ENCODE measurements at places on chromosomes 13 and 19.

DNA sequence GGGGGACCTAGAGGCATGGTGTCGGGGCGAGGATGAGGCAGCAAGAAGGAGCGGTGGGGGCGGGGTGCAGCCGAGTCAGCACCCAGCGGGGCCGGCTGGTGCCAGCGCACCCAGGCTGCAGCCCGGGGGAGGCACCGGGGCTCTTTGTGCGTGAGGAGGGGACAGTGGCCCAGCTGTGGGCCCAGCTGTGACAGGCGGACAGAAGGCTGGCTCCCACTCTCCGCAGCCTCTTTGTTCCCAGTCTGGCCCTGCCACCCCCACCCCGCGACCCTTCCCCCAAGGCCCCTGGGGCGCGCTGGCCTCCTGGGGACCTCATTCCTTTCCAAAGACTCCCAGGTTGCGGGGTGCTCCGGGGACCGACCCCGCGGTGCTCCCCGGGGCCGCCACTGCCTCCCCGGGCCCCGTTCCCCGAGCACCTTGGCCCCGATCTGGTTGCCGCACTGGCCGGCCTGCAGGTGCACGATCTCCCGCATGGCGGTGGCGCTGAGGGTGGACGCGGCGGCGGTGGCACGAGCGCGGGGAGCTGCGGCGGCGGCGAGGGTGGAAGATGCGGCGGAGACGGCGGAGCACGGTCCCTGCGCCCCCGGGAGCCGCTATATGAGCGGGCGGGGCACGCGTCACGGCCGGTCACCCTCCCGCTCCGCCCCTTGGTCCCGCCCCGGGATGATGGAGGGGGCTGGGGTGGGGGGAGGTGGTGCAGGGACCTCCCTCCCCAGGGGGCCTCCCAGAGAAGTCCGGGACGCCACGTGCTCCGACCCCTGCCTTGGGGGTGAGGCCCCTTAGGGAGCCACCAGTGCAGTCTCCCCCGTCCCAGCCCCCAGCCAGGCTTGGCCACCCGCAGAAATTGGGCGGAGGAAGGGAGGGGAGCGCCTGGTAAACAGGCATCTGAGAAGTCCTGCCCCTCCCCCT is at the start of gene TUBB4A:
TUBB4A (minus strand) TSS at position 570 of the 909 bp plus-strand sequence; CDS start at position 473, 97 bp downstream.
- DNase-seq: no peak

DNA sequence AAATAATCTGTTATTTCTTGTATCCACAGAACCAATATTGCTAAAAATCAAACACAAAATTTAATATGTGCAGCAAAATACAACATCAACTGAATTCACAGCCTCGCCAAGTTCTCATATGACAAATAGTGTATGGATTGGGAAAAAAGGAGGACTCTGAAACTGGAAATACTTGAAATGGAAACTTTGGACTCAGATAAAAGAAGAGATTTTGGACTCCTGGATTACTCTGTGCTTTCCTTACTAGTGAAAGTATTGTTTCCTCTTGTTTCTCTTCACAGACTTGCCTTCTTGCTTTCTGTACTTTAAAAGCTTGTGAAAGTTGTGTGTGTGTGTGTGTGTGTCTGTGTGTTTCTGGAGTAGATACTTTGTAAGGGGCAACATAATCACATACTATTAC is 1596.3 kb downstream of the PCDH9 start:
- no peak for DNase-seq

- DNase-seq: no peak
Measured at GRCh38 chr13:109213714-109214113, 572.7 kb downstream of the IRS2 start.

GRCh38 chr13:79648191-79648590 is 167.2 kb downstream of the NDFIP2 start:
- DNase-seq: no peak

- no peak for DNase-seq
Measured at GRCh38 chr13:75769141-75769905, 133.2 kb downstream of the LMO7 start.

DNA sequence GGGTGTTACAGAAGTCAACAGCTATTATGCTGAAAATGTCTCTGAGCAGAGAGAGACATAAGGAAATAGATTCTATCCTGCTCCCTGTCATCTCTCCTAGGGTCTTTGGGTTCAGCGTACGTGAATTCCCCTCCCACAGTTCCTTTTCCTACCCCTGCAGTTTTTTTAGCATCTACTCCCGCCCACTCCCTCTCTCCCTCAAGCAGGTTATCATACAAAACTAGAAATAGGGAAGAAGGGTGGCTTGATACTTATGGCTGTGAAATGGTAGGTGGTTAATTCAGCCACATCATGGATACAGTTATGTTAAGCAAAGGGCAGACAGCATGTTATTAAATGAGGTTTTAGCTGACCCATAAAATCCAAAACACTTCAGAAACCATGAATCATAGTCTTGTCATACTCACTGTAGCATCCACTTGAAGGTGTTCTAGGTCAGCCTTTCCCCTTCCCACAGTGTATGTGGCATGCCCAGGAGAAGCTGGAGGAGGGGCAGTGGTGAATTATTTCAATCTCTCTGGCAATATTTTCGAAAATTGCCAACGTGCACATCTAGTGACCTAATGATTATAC is 236.8 kb upstream of the SERP2 start:
- DNase-seq: no peak

DNA sequence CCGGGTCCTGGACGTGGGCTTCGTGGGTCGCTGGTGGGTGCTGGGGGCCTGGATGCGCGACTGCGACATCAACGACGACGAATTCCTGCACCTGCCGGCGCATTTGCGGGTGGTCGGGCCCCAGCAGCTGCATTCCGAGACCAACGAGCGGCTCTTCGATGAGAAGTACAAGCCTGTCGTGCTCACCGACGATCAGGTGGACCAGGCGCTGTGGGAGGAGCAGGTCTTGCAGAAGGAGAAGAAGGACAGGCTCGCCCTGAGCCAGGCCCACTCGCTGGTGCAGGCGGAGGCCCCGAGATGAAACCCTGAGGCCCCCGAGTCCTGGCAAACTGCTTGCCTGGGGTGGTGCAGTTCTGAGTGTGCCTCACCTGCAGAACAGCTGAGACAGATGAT is 787 bp downstream of the TIMM29 start:
- DNase-seq: no peak

DNA sequence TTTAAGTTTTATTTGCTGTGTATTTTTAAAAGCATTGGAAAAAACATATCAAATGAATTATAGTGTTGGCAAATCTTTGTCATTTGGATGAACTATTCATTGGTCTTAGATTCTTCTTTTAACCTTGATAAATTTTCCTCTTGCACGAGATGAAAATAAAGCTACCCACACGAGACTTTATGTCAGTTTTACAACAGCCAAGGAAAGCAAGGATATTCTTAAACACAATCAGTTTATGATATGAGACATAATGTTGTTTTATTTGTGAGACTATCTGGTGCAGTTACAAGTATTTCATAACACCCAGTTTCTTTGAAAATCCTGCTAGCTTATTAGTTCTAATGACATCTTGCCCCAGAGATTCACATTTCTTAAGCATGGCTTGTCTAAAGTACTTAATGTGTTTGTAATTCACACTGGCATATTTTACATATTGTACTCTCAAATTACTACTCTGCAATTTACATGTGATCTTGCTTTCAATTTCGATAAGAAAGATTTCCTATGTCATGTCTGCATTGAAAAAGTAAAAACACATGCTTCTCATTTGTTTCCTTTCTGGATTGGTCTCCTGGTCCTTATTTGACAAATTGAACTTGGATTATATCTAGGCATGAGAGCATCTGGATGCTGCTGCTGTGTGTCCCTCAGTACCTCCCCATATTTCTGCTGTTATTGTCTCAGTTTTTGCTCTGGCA is 955.5 kb upstream of the PCDH9 start:
- DNase-seq: no peak

DNA sequence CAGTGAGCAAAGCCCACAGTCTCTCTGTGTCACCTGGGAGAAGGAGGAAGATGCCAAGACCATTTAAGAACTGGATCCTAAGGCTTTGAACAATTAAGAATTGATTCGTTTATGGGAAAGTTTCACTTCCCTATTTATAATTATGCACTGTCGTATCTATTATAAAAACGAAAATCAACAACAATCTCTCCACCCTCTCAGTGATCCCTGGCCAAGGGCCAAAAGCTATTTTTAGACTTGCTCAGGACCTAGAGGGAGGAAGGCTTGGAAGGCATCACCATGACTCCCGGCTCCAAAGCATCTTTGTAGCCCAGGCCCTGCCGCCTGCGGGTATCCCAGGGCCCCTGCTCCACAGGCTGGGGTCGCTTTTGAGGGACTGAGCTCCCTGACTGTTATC is 1.3 kb downstream of the RHPN2 start:
- DNase-seq: no peak

DNA sequence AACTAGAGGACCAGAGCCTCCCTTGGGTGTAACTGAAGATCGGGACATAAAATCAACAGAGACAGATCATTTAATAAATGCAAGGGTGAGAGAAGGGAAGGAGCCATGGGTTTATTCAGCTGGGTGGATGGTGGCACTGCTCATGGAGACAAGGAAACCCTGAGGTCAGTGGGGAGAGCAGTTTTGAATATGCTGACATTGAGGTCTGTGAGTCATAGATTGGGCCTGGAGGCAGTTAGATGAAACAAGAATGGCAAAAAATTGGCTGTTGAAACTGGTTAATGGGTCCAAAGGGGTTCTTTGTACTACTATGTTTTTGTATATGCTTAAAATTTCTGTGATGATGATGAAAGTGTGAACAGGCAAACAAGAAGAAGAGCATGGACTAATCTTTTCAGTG is 5.1 kb upstream of the GTF3A start:
- DNase-seq: no peak

DNA sequence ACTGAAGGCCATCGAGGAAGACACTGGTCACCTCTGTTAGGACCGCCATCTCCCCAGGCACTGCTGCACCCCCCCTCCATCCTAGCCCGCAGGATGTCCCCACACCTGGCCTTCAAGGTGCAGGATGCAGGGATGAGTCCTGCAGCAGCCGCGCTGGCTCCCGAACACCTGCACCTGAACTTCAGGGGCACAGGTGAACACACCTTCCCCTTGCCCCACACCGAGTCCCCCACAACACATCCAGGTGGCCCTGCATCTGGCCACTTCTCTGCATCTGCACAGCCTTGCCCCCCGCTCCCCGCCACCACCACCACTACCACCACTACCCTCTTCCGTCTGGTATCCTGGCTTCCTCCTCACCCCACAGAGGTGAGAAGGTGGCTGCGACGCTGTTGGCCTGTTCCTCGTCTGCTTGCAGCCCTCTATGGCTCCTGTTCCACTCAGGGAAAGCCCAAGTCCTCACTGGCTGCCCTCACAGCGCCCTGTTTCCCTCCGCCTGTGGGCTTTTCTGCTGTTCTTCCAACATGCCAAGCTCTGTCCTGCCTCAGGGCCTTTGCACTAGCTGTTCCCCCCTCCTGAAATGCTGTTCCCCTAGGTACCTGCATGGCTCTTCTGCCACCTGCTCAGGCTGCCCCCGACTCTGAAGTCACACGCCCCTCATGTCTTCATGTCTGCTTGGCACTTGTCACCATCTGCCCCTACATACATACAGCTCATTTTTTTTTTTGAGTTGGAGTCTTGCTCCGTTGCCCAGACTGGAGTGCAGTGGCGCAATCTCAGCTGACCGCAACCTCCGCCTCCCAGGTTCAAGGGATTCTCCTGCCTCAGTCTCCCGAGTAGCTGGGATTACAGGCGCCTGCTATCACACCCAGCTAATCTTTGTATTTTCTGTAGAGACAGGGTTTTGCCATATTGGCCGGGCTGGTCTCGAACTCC is 1.4 kb upstream of the CERS1 start:
- DNase-seq: no peak

DNA sequence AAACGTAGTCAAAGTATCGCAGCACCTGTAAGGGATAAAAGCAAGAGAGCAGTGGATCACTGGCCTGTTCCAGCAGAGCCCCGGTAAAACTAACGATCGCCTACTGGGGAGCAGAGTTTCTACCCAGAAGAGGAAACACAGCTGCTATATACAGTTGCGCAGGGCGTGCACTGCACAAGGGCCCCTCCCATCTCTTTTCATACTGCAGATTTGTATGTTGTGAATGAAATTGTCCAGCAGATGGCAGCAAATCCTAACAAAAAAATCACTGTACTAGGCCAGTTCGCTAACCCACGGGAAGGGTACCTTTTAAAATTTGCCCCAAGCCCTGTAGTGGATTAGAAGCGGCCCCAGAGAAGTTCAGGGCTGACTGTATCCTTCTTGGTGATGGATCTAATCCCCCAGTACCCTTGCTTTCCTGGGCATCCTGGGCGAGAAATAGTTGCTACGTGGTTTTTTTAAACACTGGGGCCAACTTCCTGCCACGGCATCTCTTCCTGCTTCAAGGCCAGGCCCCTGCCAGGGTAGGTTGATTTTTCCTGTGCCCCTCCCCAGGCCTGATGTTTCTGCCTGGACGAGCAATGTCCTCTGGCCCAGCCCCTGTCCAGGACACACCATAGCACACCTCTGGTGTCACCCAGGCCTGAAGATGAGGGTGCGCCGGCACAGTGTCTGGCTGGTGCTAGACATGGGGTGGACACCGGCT is 127.0 kb downstream of the IER2 start:
- peak; percentile 74 for DNase-seq

GRCh38 chr13:66343224-66343828 is 886.8 kb downstream of the PCDH9 start:
- no peak for DNase-seq

DNA sequence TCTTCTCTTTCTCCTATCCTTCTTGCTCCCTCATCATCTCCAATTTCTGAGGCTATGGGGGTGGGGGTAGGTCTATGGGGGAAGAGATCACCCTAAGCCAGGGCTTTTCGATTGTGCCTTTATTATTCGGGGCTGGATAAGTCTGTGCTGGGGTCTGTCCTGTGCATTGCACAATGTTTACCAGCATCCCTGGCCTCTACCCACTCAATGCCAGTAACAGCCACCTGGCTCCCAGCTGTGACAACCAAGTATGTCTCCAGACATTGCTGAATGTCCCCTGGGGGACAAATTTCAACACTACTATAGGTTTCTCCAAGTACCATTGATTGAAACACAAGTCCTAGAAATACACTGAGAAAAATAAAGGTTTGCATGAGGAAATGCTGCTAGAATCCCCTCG is 13.2 kb downstream of the CBY2 start:
- no peak for DNase-seq

DNA sequence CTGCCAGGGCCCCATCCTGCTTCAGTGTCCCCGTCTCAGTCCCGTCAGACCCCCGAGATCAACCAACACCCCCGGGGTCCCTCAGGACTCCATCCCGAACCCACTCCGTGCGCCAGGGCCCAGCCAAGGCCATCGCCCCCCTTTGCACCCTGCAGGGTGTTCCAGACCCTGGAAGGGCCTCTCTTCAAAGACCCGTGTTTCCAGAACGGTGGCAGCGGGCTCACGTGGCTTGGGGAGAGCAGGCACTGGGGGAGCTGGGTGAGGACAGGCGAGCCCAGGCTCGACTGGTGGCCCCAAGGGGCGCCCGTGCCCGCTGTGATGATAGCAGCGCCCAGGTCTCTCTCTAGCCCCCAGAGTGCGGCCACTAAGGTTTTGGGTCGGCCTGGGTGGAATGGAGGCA is 1.4 kb downstream of the KASH5 start:
- no peak for DNase-seq

- DNase-seq: no peak
Measured at GRCh38 chr19:41411968-41412265, 14.3 kb downstream of the BCKDHA start.

DNA sequence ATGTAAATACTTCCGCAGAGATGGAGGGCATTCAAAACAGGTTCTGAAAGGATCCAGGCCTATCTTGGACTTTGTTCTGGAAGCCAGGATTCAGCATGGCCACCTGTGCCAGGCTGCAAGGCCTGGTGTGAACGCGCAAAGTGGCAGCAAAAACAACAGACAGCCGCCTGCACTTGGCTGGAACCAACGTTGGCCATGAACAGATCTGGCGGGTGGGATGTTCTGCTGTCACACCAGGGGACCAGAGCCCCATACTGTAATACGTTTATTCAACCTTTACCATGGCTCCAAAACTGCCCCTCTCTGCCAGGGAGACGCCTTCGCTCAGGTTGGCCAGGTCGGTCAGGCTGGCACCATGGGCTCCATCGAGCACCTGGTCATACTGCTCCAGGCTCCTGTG is 69.7 kb downstream of the EPS15L1 start:
- no peak for DNase-seq
